ENCODE measurements at places on chromosomes 7 and 10.

DNA sequence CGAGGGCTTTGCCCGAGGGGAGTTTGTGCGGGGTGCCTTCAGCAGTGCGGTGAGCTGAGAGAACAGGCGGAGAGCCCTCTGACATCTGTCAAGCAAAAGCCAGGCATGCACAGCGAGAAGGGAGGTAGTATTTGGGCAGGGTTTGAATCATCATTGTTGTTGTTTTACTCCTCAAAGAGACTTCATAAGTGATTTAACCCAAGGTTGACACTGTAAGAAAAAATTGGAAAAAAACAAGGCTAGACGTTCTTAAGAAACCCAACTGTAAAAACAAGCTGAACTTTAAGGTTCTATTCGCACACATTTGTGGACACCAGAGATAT, 1.3 kb downstream of the ADAM22 start:
- DNase-seq = no peak

DNA sequence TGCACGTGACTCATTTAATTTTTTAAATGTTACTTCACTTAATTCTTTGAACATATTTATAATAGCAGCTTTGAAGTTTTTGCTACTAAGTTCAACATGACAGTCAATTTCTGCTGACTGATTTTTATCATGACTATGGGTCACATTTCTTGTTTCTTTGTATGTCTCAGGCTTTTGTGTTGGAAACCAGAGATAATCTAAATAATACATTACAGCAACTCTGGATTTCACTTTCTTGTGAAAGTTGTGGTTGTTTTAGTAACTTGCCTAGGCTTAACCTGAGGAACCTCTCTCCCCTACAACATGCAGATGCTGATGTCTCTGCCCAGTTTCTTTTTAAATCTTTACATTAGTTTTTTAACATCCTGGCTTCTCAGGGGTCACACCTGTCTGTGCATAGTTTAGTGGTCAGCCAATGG, 180.8 kb downstream of the CCDC71L start:
- DNase-seq = no peak

DNA sequence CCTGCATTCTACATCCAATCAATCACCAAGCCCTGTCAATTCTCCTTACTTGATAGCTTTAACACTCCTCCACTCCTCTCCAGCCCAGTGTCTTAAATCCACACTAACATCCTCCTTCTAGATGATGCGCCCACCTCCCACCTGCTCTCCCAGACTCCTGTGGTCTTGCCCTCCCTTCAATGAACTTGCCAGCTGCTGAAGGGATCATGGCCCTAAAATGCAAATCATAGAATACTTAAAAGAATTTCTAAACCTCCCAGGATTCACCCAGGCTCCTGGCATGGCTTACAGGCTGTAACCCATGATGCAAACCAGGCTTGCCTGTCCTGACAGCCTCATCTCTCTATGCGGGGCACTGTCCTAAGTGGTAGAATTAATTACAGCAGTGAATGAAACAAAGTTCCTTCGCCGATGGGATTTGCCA, 43.6 kb downstream of the SYPL1 start:
- no peak for DNase-seq

DNA sequence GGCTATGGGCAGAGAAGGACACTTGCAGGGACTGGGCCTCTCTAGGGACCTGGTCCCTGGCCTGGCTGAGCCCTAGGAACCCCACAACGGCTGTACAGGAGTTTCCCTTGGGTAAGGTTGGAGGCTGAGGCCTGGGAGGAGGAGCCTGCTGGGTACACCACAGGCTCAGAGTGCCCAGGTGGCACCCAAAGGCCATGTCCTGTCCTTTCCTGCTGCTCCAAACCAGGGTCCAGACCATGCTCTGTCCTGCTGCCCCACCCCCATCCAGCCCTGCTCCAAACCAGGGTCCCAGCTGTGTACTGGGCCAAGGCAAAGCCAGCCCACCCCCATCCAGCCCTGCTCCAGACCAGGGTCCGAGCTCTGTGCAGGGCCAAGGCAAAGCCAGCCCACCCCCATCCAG, 35.3 kb upstream of the ZNF488 start:
- DNase-seq = no peak

- no peak for DNase-seq
These were observed 14.6 kb upstream of the RPEL1 start for GRCh38 chr10:103231047-103231551.

DNA sequence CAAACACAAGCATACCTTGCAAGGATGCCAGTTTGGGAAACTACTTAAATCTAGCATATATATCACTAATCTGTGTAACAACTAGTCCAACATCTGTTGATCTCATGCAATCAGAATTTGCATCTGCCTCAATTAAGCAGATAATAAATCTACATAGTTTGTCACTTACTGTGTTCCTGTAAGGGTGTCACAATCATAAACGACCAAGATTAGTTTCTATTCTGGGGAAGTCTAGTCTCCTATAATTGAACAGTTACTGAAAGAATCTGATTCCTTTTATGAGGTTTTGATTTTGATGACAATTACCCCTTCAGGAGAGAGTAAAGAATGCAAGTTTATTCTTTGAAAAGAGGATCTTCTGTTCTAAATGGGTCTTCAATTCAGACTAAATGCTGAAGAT, 85.5 kb upstream of the LRRN3 start:
- DNase-seq = no peak

- no peak for DNase-seq
These were observed 37.2 kb downstream of the LRMDA start for GRCh38 chr10:75468612-75469005.

GRCh38 chr10:27746397-27747095, 927 bp upstream of the MKX start:
- no peak for DNase-seq

All from CD4-positive, alpha-beta T cell treated with Interleukin-1 beta for 1 hour (primary cell).